Tibial nerve (tissue), 4 donors: ENCODE measurements at places on chromosomes 2 and 18. TPM values are rescaled to one million over a fixed set of nuclear protein-coding genes. Genes with fewer than 3 reads are reported as not detected.

- DNase-seq: no peak
Measured at GRCh38 chr2:904246-905024, 46.2 kb upstream of the SNTG2 start.

DNA sequence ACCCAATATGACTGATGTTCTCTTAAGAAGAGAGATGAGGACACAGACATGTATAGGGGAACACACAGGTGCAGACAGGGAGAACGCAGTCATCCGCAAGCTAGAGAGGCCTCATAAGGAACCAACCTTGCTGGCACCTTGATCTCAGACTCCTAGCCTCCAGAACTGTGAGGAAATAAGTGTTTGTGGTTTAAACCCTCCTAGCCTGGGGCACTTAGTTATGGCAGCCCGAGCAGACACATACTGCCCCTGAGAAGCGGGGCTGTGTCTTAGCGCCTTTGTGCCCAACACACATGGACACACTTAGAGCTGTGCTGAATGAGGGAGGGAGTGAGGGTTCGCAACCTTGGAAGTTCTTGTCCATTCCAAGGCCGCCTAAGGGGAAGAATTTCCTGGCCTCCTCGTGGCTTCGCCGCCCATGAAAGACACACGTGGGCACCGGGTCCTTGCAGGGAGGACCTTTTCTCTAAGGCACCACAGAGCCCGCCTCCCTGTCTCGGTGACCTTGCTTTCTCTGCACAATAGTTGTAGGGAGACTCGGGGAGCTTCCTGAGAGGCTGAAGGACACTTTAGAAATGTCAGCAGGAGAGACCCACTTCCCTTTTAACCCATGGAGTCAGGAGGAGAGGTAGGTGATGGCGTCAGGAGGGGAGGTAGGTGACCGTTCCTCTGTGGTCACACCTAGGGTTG is 224.5 kb upstream of the HDAC4 start:
- no peak for DNase-seq

The CYP27C1 gene
- total RNA-seq: 1.2 TPM

DNA sequence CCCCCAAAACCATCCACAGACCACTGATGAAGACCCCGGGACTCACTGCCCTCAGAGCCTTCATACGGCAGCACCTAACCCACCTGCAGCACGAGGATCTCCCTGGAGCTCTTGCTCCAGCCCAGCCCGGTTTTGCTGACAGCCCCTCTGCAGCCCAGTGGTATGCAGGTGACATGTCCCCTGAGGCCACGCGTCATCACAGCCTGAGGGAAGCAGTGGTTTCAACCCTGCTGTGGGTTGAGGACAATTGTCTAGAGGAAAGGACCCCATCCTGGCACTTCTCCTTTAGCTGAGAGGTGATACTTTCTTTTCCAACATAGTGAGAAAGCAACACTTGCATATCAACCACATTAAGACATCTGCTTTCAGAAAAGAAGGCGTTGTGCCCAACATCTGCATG is 134.0 kb downstream of the SEPTIN10 start:
- no peak for DNase-seq

DNA sequence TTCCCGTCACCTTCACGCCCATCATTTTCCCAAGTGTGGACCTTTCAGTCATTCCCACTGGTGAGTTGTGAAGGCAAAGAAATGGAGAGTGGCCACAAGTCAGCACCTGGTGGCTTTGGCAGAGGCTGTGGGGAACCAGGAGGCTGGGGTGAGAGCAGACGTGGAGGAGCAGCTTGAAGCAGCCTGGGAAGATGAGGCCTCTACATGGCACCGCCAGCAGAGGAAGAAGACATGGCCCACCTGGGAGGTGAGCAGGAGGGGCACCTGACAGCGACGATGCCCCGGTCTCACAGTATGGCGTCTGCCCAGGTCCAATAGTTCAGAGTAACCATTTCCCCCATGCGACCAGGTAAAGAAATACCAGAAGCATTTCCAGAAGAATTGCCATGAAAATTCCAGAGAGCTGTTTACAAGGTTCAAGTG is 69.0 kb downstream of the TPO start:
- DNase-seq: no peak

GRCh38 chr2:102340778-102341177 is 14.8 kb upstream of the IL18R1 start:
- DNase-seq: no peak

The FEV gene
- not detected for total RNA-seq

DNA sequence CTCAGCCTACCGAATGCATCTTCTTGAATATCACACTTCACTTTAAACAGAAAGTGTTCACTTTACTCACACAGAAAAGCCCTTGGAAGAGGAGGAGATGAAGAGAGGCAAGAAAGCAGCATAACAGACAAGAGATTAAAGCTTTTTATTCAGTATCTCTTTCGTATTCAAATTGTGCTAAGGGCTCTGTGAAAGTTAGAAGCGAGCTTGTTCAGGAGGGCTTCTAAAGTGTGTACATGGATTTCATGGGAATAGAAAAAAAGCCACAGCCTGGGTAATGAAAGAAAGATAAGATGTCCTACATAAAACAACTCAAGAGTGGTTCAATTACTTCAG is 531.9 kb downstream of the TMEM182 start:
- DNase-seq: no peak

GRCh38 chr18:39134255-39134654 is 1568.7 kb upstream of the CELF4 start:
- DNase-seq: no peak

GRCh38 chr18:11148680-11149440 is 509 bp downstream of the PIEZO2 start:
- no peak for DNase-seq

The ERICH2 gene
- total RNA-seq: not detected

GRCh38 chr2:20525041-20526035 is 78.5 kb downstream of the RHOB start:
- peak; percentile 63 for DNase-seq

GRCh38 chr2:85053802-85054201 is 79.4 kb upstream of the TCF7L1 start:
- no peak for DNase-seq

- no peak for DNase-seq
Measured at GRCh38 chr2:143399631-143400069, 270.4 kb downstream of the ARHGAP15 start.

GRCh38 chr2:149661844-149662243 is 74.3 kb upstream of the MMADHC start:
- DNase-seq: no peak

DNA sequence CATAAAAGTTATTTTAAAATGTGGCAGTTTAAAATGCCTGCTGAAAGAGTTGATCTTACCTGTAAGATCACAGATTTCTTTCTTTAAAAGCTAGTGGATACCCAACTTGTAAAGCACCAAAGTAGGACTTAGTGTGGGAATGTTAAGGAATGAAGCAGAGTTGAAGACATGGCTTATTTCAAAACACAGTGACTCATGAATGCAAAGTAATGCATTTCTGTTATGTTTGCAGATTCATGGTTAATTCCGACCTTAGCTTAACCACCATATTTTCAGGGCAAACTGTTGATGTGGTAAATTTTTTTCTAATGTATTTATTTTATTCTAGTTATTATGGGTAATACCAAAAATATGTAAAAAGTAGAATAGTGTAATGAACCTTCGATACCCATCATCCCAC is 206.8 kb upstream of the FOSL2 start:
- no peak for DNase-seq
